IPS DF 19.7 (cell line): ENCODE measurements at places on chromosomes 4 and X.

- no peak for DNase-seq
These were observed 69.8 kb downstream of the FBXO8 start for GRCh38 chr4:174213731-174214100.

- no peak for DNase-seq
These were observed 170.5 kb downstream of the NAA11 start for GRCh38 chr4:79155336-79155735.

DNA sequence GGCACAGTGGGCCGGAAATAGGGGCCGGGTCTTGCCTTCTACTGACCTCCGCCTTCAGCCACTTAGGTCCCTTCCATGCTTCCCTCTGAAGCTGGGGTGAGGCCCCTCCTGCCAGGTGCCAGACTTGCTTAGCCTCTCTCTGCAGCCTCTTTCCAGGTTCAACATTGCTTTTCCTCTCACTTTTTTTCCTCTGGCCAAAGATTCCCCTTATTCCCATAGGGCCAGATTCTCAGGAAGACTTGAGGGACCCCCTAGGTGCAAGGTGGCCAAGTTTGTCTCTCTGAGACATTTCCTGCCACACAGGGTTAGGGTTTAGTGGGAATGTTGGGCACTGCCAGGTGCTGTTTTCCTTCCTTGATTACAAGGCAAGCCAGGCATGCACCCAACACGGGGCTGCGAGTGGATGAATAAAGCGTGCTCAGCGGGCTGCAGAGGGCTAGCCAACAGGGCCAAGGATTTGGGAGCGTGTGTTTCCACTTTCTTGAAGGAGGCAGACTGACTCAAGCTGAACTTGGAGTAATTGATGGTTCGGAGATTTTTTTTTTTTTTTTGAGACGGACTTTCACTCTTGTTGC, 7.6 kb upstream of the GJB1 start:
- DNase-seq, result no peak

- no peak for DNase-seq
These were observed 3.4 kb downstream of the RNF212 start for GRCh38 chr4:1109898-1110506.

DNA sequence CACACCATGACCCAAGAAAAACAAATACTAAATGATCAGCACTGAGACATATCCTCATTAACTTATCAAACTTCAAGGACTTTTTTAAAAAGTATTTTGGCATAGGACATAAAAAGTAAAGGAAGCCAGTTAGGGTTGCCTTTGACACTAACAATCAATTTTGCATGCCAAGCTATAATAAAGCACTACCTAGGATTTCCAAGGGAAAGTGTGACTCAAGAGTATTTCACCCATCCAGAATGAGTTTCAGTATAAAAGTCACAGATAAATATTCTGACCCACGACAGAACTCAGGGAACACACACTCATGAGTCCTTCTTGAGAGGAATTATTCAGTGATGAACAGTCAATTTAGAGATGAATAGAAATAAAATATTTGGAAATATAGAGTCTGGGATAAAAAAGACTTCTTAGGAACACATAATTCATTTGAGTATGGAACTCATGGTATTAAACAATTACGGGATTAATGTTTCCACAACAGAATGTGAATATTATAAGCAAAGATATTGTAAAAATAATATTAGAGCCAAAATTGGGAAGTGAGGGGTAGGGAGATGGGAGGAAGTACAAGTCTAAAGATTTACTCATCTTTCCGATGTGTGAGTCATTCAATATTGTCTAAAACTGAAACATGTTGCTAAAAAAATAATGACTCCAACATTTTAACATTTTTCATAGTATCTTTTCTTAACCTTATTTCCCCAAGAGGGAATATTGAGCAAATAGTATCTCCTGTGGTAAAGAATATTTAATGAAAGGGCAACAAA, 143.5 kb upstream of the LNX1 start:
- DNase-seq, result no peak

DNA sequence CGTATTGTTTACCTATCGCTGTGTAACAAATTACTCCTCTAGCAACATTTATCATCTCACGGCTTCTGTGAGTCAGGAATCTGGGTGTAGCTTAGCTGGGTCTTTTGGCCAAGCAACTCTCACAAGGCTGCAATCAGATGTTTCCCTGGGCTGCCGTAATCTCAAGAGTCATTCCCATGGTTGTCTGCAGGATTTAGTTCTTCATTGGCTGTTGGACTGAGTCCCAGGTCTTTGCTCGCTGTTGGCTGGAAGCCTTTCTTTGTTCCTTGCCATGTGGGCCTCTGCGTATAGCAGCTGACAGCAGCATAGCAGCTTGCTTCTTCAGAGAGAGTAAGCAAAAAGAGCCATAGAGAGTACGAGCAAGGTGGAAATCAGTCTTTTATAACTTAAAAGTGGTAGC, 16.8 kb downstream of the POLR2B start:
- no peak for DNase-seq

- DNase-seq, result no peak
These were observed 118.7 kb downstream of the FHIP1A start for GRCh38 chr4:151527699-151528098.

GRCh38 chr4:168919706-168920324, 90.2 kb downstream of the CBR4 start:
- DNase-seq, result no peak

DNA sequence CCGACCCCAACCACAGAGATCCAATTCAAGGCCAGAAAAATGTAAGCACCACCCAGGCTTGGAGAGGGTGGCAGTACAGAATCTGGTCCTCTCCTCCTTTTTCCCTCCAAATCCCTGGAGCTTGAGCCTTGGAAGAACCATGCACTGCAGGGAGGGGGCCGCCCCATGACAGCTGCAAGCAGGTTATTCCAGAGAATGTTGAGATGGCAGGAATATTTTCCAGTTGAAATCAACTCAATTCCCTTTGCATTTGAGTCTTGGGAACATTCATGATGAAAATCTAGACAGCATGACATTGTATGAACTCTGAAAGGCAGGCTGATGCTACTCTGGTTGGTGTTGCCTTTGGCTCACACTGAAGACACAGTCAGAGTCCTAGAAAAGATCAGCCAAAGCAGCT, 386.6 kb upstream of the FGF16 start:
- no peak for DNase-seq

- no peak for DNase-seq
These were observed 57.6 kb upstream of the RAP1GDS1 start for GRCh38 chr4:98203332-98204235.

- no peak for DNase-seq
These were observed 666.0 kb downstream of the GRID2 start for GRCh38 chr4:92969650-92970379.

DNA sequence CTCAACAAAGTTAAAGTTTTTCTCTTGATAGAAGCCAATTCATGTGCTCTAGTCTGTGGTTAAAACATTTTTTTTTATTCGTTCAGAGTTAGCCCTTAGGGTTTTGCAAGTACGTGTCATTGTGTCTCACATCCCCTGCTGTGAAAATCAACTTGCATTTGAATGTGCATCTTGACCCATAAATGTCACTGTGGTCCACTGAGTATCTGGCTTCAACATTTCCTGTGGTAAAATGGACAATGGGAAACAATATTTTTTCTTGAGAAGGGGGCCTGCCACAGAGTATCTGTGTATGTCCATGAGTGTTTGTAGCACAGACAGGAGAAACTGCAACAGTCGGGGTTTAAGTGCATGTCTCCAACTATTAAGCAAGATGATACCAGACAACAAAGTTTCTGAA, 554.8 kb upstream of the TENM3 start:
- no peak for DNase-seq

GRCh38 chr4:20254511-20255250, 3.0 kb downstream of the SLIT2 start:
- no peak for DNase-seq

GRCh38 chr4:38157592-38157991, 197.4 kb downstream of the PTTG2 start:
- no peak for DNase-seq

DNA sequence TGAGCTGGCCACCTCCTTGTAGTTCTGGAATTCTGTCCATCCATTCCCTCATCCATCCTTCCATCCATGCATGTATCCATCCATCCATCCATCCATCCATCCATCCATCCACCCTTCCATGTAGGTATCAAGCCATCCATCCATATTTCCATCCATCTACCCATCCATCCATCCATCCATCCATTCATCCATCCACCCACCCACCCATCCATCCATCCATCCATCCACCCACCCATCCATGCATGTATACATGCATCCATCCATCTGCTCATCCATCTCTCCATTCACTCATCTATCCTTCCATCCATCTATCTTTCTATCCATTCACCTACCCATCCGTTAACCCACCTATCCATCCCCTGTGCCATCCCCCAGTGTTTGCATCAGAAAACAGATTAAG, 153.6 kb upstream of the STX18 start:
- DNase-seq, result no peak

GRCh38 chrX:40943093-40943641, 142.1 kb upstream of the USP9X start:
- DNase-seq, result no peak

DNA sequence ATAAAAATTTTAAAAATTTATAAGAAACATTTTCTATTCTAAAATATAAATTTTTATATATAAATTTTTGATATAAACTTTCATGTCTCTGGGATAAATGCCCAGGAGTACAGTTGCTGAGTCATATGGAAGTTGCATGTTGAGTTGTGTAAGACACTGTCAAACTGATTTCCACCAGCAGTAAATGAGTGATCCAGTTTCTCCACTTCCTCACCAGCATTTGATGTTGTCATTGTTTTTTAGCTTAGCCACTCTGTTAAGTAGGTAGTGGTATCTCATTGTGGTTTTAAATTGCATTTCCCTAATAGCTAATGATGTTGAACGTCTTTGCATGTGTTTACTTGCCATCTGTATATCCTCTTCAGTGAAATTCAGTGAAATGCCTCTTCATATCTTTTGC, 66.5 kb downstream of the MAMLD1 start:
- DNase-seq, result no peak

DNA sequence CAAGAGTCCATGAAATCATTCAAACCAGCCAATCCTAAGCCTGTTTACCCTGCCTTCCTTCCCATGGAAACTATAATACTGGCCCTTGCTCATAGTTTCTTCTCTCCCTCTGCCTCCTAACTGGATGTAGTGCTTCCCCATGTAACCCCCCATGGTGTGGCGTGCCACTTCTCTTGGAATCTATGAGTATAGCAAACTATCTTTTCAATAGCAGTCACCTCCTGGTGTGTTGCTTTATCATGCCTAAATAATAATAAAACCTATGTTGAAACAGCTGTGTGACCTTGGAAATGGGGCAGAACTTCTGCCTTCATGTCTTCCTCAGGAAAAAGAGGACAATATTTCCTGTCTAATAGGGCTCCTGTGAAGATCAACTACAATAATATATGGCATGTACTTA, 234.8 kb upstream of the EDNRA start:
- no peak for DNase-seq

DNA sequence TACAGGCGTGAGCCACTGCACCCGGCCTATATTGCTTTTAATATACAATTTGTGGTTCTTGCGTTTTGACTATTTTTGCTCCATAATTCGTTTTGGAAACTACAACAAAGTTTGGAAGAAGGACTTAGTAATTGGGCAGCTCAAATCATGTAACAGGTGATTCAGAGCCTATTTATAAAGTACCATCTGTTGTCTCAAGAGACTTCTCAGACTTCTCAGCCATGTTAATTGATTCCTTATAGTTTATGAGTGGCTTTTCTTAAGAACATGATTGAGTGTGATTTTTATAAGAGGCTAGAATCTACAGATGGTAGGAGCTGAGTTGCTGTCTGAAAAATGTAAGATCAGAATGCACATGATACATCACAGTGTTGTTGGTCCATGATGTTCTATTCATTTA, 240.2 kb downstream of the ADGRL3 start:
- DNase-seq, result no peak

- DNase-seq, result no peak
These were observed 177.6 kb downstream of the NWD2 start for GRCh38 chr4:37422102-37422501.

GRCh38 chr4:96952610-96953009, 1112.7 kb downstream of the PDHA2 start:
- DNase-seq, result no peak

DNA sequence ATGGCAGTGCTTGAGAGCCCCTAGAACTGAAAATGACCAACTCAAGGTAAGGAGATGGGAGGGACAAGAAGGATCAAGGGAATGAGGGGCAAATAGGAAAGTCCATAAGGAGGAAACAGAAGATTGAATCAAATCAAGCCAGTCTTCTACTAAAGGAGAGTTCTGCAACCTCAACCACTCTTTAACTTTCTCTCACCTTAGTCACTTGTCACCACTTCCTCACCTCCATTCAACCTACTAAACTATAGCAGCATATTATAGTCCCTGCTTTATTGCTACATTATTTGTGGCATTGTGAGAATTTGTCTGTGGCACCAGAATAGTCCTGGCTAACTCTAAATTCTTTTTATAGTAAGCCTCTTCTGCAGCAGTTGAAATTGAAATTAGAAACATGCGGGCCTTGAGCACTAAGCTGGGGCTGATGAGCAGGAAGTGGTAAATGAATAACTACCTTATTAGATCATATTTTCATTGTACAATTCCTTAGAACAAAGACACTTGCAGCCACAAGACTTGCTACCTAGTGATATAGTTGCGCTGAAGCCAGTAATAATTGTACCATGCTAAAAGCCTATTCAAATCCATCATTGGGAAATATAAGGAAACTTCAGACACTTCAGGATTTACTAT, 336.9 kb downstream of the ZNF674 start:
- DNase-seq, result no peak

DNA sequence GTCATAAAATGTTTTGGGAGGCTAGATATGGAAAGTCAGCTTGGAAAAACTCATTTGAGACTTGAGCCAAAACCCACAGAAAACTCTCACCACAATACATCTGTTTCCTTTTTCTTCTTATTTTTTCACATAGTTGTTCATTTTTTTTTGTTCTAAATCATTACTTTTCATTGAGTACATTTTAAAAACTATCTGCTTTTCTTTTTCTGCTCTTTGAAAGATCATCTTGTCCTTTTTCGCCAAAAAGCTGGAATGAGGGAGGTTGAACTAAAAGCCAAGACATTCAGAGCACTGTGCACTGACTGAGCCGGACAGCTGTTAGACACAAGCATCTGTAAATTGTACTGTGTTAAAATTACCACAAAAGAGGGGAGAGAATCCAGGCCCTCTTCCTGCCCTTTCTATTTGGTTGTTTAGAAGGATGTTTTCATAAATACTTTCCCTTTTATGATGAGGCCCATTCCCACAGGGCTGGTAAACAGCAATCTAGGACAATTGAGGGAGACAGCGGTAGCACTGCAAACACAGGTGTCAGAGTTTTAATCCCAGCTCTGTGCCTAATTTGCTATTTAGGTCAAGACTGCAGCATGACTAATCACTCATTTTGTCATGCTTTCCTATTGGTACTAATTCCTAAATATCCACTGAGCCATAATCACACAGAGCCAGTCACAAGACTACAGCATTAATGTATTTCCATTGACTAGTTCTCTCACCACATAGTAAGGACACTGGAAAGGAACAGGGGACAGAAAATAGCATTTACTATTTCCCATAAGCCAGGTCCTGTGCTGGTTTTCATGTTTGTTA, 7.3 kb upstream of the RNF150 start:
- DNase-seq, result no peak

GRCh38 chrX:22357621-22358020, 84.9 kb downstream of the CBLL2 start:
- no peak for DNase-seq
